AG04449 (cell line): ENCODE measurements at places on chromosomes 16 and 17.

DNA sequence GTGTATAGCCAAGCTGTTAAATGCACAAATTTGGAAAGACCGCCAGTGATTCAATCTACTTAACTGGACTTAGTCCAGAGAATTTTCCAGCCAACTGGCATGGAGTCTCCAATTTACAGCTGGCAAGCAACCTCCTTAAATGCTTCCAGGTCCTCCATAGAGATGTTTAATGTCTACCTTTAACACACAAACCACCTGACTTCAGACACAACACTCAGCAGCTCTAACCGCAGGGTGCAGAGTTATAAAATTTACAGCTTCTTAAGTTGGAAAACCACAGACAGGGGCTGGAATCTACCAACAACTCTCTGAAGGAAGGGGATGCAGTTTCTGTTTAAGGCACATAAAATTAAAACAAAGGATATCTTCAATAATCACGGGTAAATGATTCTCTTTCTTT, 106.9 kb downstream of the SYCE1L start:
- DNase-seq: no peak

GRCh38 chr17:83079352-83079747, at the start of gene METRNL:
TSS of gene METRNL (plus strand) at chr17:83079609. CDS start at chr17:83079816, 207 bp downstream.
- no peak for DNase-seq

DNA sequence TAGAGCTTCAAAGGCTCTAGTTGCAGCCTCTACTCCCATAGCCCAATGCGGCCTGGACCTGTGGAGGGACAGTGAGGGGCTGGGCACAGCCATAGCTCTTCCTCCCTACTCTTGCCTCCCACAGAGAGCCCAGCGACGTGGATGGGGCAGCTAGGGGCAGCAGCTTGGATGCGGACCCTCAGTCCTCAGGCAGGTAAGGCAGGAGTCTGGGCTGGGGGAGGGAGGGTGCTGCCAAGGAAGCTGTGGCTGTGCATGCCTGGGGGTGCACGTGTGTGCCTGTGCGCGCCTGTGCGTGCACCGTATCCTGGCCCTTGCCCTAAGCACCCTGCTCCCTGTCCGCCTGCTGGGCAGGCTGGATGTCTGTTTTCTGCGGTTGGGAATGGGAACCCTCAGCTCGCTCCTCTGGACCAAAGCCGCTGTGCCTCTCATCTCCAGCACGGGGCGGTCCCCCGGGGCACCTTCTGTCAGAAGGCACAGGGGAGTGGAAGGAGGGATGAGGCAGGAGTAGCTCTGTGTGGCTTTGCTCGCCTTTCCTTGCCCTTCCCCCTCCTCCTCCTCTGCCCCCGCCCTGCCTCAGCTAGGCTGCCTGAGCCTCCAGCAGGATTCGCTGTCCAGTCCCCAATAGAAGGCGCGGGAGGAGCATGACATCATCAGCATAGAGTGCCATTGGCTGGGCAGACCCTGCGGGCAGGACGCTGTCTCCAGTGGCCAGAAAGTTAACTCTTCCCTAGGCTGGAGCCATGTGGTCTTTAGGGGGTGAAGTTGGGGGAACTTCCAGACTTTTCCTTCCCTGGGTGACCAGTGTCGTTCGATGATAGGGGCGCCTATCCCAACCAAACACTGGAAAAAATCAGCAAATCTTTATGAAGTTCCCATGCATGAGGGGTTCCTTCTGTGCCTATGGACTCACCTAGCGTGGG, 797 bp downstream of the PRCD start:
- DNase-seq: no peak

DNA sequence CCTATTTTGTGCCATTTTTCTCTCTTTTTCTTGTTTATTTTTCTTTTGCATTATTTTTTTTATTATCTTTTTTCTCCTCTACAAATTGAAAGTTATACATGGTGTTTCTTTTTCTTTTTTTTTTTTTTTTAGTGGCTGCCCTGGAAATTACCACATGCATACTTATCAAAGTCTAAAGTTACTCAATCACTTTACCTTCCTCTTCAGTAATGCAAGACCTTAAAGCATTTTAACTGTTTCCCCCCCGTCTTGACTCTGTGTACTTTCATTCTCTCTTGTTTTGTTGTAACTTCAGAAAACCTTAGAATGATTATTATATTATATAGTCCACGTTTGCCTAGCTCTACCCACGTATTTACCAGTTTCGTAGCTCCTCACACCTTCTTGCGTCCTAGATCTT, 33.3 kb upstream of the SMPD3 start:
- DNase-seq: no peak

- DNase-seq: no peak
Measured at GRCh38 chr16:25051406-25052150, 36.4 kb upstream of the ARHGAP17 start.

DNA sequence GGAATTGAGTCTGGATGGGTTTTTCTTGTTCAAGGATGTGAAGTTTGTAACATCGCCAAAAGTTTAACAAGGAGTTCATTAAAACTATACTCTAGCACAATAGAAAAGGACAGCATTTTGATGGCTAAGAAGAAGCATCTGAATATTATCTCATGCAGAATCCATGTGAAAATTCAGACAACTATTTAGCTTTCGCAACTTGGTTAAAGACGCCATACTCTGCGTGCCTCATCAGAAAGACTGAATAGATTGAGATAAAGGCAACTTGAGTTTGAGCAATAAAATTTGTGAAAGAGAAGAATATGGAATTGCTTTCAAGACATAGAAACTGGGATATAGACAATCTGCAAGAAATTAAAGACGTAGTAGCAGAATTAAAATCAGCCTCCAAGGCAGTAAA, 151.1 kb upstream of the MYOCD start:
- no peak for DNase-seq

GRCh38 chr17:40534371-40535189, 30.7 kb downstream of the CCR7 start:
- no peak for DNase-seq
